ENCODE measurements at places on chromosomes 6 and 20.

DNA sequence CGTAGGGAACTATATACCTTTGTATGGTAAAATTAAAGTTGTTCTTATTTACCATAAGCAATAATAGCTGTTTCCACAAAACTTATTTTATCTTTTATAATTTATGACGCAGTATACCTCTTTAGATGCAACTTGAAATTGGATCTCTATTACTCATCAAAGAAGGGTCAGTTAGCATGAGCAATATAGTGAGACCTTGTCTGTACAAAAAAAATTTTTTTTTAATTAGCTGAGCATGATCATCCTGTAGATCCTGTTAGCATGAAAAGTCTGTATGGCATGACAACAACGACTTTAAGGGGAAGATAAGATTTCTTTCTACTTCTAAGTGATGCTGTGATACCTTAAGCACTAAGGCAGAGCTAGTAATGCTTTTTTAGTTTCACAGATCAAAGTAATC lies 5.9 kb downstream of the ALDH5A1 start:
- DNase-seq: no peak

DNA sequence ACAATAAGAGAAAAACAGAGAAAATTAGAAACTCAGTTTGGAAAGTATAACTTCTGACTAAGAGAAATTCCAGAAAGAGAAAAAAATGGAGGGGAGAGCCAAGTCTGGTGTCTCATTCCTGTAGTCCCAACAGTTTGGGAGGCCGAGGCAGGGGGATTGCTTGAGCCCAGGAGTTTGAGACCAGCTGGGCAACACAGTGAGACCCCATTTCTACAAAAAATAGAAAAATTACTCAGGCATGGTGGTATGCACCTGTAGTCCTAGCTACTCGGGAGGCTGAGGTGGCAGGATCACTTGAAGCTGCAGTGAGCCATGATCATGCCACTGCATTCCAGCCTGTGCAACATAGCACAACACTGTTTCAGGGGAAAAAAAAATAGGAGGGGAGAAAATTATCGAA lies 3.1 kb upstream of the KIF3B start:
- no peak for DNase-seq

DNA sequence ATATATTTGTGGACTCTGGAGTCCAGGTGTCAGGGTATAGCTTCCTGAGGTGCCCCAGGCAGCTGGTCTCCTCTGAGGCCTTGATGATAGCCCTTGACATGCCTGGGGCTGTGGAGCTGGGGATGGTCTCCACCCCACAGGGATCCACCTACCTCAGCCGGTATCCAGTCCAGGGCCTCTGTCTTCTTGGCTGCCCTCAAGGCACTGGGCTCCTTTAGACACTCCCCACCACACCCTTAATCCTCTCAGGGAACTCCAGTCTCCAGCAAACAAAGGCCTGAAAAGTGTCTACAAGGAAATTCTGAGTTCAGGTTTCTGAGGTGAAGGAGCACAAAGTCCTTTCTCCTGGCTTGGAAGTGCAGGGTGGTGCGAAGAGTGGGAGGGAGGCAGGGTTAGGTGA lies 44.6 kb upstream of the DDR1 start:
- no peak for DNase-seq

GRCh38 chr20:63652192-63652980 lies 838 bp downstream of the STMN3 start:
- no peak for DNase-seq

DNA sequence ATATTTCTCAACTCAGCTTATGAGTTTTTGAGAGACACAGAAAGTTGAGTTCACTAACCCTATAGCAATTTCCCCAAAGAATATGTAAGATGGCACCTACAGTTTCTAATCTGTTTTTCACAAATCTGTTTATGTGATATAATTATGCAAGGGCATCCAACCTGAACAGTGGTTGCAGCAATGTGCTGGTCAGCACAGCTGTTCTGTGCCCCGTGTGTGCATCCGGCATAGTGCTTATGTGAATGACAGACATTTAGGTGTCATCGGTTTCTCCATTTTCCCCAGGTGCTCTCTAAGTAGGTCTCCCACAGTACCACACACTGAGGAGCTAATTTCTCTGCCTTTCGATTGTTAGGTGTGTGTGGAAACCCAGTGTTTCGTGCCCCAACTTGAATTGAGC lies 7.7 kb upstream of the BACH2 start:
- DNase-seq: no peak

GRCh38 chr6:89501222-89501621 lies 68.3 kb downstream of the ANKRD6 start:
- DNase-seq: no peak

DNA sequence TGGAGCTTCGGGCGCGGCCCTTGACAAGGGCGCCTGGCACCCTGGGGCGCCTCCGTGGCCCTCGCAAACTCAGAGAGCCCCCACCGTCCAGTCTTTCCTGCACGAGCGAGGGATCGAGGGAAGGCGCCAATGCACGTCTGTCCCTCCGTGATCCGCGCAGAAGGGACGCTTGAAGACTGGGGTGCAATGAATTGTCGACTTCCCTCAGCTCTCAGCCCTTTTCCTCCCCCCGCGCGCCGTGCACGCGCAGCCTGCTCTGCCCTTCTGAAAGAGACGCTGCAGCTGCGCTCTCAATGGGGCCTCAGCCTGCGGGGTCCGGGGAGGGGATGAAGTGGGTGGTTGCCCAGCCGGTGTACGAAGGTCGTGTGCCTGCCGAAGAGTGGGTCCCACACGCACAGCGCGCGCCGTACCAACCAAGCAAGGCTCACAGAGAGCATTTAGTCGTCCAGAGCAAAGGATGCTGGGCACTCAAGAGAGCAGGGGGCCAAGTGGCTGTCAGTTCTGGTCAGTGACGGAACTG lies 5.5 kb upstream of the SOX4 start:
- DNase-seq: no peak

- DNase-seq: no peak
Observed at GRCh38 chr6:155939253-155939652, 483.6 kb upstream of the NOX3 start.
